ENCODE measurements at places on chromosomes 5 and 9.

DNA sequence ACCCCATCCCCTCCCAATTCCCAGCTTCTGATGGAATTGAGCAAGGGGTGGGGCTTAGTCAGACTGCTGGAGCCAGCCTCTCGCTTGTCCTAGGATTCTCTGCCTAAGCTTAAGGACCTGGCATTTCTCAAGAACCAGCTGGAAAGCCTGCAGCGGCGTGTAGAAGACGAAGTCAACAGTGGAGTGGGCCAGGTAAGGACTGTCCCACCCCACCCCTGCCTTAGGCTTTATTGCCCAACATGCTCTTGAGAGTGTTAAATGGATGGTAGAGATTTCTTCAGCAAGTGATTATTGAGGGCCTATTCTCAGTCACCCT is 1.1 kb downstream of the SLC35A4 start:
- DNase-seq, result no peak

DNA sequence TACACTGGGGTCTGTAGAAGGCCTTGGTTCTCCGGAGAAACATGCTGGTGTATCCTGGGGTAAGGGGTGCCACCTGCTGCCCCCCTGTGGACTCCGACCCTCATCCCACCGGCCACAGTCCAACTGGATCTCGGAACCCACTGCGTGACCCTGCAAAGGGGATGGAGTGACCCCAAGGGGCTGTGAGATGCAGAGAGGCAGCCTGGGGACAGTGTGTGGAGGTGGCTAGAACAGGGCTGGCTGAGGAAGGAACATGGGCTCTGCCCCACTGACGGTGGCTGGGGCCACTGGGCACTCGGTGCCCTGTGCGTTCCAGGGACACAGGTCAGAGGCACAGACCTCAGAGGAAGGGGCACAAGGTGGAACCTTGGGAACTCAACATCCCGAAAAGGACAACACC is 2.3 kb downstream of the NACC2 start:
- DNase-seq, result no peak

- DNase-seq, result no peak
Measured at GRCh38 chr5:121315786-121316185, 535.9 kb upstream of the FTMT start.

- DNase-seq, result no peak
Measured at GRCh38 chr9:17614250-17614649, 35.4 kb downstream of the SH3GL2 start.

- DNase-seq, result no peak
Measured at GRCh38 chr5:179152144-179152895, 92.1 kb downstream of the ZNF354C start.

- no peak for DNase-seq
Measured at GRCh38 chr5:104612005-104612404, 1049.4 kb upstream of the NUDT12 start.

GRCh38 chr9:95912773-95913172 is 37.3 kb downstream of the ERCC6L2 start:
- DNase-seq, result no peak

GRCh38 chr5:170306381-170306831 is 8.8 kb upstream of the LCP2 start:
- DNase-seq, result no peak

DNA sequence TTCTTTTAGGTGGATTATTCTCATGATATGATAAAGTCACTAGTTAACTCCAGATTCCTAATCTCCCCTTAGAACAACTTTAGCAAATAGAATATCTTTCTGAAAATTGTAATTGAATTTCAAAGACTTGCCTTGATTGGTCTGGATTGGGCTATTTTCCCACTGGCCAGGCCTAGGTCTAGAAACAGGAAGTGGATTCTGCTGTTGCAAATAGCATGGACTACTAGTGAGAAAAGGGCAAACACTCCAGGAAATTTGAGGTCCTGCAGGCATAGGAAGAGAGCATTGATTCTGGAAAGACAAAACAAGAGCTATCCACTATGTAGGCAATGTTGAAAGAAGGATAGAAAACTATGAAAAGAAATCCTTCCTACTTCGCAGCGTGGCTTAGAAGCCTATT is 113.4 kb downstream of the KCTD16 start:
- DNase-seq, result no peak

GRCh38 chr9:94819161-94819687 is 92.7 kb downstream of the AOPEP start:
- DNase-seq, result no peak

DNA sequence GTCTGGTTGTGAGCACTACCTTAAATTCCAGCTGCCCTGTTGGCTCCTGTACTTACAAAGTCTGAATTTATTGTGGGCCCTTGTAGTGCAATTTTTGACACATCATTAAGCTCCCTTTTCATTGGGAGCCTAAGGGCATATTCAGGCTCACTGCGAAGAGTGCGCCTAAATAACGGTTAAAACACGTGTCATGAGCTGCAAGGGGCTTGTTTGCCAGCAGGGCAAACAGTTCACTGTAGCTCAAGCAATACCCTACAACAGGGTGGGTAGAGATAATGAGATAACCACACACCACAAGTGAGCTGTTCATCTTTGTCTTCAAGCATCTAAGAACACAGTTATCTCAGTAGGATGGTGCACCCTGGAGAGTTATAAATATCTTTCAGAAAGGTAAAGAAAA is 214.2 kb downstream of the SLF1 start:
- no peak for DNase-seq

DNA sequence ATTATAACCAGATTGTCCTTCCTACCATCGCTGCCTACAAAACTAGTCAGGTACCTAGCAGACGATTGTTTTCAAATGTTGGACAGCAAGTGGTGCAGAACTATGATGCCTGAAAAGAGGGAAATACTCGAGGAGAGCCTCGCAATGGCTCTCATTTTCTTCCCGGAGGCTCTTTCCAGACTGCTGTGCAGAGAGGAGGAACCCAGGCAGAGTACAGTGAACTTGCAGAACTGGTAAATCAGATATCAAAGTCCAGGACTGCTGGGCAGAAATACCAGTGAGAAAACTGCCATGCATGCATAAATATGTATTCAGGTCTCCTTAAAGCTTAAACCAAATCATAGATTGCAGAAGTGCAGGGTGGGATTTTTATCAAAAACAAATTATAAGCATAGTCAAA is 26.4 kb upstream of the UGT3A1 start:
- no peak for DNase-seq

- DNase-seq, result no peak
Measured at GRCh38 chr9:93354451-93354850, 97.0 kb upstream of the FAM120A start.

GRCh38 chr9:131630205-131630831 is 85.0 kb downstream of the PRRT1B start:
- DNase-seq, result peak; percentile 35

- no peak for DNase-seq
Measured at GRCh38 chr5:118043531-118043930, 944.8 kb downstream of the DTWD2 start.

GRCh38 chr9:34624475-34625185 is 4.2 kb downstream of the ARID3C start:
- no peak for DNase-seq

DNA sequence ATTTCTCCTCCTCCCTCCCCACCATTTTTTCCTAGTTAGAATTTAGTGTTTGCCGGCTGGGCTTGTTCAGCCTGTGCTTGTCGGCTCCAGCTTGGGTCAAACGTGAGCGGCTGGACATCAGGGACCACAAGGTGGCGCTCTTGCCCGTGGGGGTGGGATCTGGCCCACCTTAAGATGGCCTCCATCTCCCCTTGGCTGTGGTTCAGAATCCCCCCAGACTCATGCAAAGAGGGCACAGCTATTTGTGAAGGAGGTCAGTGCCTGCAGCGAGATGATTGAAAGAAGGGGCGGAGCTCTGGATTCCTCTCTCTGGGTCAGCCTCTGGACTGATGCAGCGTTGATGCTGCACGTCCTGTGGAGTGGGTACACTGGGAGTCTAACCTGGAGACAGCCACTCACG is 283.3 kb upstream of the TUT7 start:
- DNase-seq, result peak; percentile 2

- DNase-seq, result no peak
Measured at GRCh38 chr9:76462126-76462525, 3.1 kb downstream of the GCNT1 start.
